ENCODE measurements at places on chromosomes 12 and 14.
A peak's percentile ranks its signal among the peaks of the same experiment; 100 is the strongest.

- DNase-seq, result no peak
Observed at GRCh38 chr12:102869571-102869970, 47.5 kb downstream of the PAH start.

DNA sequence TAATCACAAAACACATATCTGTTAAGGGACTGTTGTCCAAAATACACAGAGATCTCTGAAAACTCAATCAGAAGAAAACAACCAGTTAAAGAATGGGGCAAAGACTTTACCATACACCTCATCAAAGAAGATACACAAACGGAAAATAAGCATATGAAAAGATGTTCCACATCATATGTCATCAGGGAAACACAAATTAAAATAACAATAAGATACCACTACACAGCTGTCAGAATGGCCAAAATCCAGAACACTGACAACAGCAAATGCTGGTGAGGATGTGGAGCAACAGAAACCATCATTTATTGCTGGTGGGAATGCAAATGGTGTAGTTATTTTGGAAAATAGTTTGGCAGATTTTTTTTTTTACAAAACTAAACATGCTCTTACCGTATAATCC is 220.5 kb upstream of the FOXN3 start:
- no peak for DNase-seq

DNA sequence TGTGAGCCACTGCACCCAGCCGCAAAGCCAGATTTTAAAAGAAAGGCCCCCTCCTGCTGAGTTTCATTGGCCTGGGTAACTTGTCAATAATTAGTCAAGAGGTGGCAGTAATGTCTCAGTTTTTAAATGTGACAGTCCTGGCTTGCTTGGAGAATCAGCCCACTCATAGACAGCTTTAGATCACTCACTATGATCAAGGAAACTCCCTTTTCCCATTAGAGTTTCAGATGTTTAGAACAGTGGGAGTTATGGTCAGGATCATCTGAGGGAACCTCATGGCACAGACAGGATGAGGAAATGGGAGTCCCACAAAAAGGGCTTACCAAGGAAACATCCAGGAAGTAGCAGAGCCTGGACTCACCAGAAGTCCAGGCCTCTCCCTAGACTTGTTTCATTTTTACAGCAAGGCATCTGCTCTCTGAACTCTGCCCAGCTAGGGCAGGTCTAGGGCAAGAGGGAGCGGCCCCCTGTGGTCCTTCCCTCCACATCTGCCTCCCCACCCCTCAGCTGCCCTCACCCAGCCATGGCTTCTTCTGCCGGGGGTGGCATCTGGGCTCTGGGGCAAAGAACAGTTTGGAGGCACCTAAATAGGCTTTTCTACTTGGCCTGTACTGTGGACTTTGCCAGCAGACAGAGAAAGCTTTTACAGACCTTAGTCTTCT is 11.2 kb downstream of the BCL2L14 start:
- DNase-seq, result no peak

DNA sequence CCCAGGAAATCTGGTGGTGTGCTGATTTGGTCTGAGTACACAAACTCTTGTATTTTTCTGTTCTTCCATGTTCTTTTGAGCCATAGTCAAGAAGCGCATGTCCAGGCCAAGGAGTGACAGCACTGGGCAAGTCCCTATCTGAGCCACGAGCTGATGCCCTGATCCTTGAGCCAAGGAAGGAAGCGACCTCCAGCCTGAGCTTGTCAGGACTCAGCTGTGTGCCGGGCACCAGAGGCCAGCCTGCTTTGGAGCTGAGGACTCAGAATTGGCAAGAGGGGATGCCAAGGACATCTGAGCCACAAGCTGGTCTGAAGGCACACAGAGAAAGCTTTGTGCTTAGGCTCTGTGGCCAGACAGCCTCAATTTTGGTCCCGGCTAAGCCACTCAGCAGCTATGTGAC is 52.6 kb downstream of the GALNT16 start:
- DNase-seq, result no peak

GRCh38 chr12:92183575-92183974 is 37.9 kb upstream of the BTG1 start:
- DNase-seq, result no peak

DNA sequence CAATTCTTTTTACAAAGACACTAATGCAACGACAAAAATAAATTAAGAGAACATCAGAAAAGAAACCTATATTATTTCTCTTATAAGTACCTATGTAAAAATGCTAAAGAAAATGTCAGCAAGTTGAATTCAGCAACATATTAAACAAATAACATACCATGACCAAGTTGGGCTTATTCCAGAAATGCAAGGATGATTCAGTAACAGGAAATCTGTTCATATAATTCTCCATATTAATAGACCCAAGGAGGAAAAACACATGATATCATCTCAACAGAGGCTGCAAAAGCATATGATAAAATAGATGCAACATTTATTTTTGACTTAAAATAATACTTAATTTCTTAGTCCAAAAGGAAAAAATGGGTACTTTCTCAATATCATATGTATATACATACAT is 25.1 kb upstream of the GPHB5 start:
- DNase-seq, result no peak

- no peak for DNase-seq
Observed at GRCh38 chr14:69153873-69154270, 953 bp upstream of the DCAF5 start.

DNA sequence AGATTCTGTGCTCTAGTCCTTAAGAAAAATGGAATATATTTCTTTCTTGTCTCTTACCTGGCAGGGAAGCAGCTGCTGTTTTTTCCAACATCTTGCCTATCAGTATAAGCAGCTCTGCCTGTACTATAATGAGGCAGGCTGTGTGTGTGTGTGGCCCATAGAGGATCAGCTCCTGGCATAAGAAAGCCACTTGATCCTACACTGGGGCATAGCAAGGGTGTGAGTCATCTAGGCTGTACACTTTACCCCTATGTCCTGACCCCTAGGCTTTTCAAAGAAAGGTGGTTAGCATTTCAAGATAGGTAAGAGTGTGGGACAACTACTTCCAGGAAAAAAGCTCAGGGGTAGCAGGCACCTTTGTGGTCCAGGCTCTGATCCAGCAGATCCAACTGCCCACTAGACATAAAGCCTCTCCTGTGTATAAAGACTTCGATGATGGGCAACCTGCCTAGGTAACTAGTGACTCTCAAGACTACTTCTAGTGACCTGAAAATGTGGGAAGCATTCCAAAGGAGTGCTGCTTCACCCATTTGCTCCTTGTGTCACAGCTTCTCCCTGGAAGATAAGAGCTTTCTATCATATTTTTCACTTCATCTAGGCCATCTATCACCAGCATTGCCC is 4.9 kb upstream of the SENP1 start:
- no peak for DNase-seq

- peak; percentile 32 for DNase-seq
Observed at GRCh38 chr14:44961151-44961553, 595 bp downstream of the KLHL28 start.

- DNase-seq, result no peak
Observed at GRCh38 chr14:90620568-90621077, 195.6 kb downstream of the TTC7B start.

All from activated CD8-positive, alpha-beta memory T cell treated with anti-CD3 and anti-CD28 coated beads for 1 hour (primary cell).